ENCODE measurements at places on chromosomes 7 and 10.

- no peak for DNase-seq
These were observed 718 bp upstream of the UMAD1 start for GRCh38 chr7:7639847-7640220.

- no peak for DNase-seq
These were observed 290.9 kb upstream of the ZMIZ1 start for GRCh38 chr10:78777867-78778266.

- DNase-seq: no peak
These were observed 98.4 kb upstream of the SAMD8 start for GRCh38 chr10:75013007-75013406.

- DNase-seq: no peak
These were observed 23.1 kb downstream of the KCNH2 start for GRCh38 chr7:150954986-150955518.

DNA sequence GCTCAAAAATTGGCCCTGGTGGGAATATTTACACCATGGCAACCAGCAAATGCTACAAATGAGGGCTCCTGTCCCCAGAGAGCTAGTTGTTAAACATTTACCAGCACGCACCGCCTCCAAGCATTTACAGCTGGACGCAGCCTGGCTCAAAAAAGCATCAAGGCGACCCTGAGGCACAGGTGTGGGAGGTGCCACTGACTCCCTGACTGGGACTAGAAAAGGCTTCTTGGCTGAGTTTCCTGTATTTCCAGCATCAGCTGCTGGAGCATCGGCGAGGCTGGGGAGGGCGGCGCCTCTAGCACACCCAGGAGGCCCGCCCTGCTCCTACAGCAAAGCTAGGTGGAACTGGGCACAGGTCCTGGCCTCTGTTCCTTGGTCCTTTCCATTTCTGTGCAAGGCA, 43.5 kb upstream of the ZRANB1 start:
- DNase-seq: no peak

GRCh38 chr10:101453318-101453717, 99.4 kb downstream of the BTRC start:
- DNase-seq: no peak

GRCh38 chr7:142804728-142805207, 34.0 kb downstream of the PRSS2 start:
- no peak for DNase-seq

DNA sequence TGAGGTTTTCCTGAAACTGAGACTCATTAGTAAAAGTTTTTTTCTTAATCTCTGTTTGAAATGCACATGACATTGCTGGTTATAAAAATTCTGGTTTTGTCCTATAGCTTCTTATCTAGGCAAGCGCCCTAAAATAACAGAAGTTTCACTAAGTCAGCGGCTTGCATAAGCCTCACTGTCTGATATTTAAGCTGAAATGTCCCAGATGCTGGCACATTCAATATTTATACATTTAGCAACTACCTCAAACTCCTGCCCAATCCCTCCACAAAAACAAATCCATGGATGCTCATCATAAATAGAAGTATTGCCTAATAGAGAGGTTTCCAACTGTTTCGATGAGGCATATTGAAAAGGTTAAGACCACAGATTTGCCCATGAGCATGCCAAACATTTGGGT, 83.1 kb upstream of the EGR2 start:
- no peak for DNase-seq

- no peak for DNase-seq
These were observed 128.6 kb downstream of the RNF216 start for GRCh38 chr7:5652829-5653228.

DNA sequence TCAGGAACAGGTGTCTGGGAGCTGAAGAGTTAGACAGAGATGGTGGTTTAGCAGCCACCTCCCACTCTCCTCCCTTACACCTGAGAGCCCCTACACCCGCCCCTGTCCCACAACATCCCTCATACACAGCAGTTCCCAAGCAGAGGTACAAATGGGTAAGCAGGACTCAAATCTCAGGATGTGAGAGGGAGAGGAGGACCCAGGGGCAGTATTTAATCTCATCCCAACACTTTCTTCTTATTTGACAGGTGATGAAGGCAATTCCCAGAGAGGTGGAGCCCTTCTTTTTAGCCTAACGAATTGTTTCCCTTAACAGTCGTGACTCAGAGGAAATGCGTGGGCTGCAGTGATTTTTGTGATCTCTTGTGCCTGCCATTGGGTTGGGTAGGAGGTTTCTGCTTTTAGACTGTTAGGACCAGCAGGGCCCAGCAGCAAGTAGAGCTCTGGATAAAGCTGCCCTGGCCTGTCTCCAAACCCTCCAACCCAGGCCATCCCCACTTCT, 191.3 kb downstream of the HECW1 start:
- DNase-seq: no peak

GRCh38 chr10:19895500-19895899, 79.3 kb downstream of the PLXDC2 start:
- DNase-seq: no peak

DNA sequence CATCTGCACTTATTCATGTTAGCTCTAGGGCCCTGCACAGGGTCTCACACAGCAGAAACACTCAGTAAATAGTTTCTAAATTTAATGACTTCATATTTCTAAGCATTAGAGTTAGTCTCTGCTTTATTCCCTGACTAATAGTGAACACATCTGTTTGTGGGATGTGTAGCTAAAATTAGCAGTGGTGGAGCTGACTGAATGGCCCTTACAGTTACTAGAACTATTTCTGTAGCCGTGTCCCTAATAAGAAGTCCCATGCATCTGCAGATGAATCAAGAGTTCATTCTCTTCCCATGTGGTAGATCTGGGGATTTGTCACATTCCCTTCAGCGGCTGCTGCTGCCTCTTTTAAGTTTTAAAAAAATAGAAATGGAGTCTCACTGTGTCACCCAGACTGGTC, 11.7 kb downstream of the MAP3K8 start:
- no peak for DNase-seq

- DNase-seq: no peak
These were observed 25.1 kb downstream of the UPP1 start for GRCh38 chr7:48114115-48114514.

DNA sequence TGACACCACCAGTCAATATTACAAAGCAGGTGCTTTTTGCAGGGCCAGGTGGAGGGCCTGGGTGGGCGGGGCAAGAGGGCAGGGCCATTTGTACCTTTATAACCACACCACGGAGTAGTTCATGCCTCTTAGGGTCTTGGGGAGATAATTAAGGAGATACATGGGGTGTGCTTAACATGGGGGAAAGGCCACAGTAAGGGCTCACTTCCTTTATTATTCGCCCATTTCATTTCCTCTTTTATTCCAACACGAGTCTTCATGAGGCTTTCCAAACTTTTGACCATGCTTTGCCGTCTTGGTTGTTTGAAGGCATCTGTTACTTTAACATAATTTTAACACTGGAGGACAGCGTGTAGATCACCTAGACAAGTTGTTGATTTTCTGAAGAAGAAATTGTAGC, 33.3 kb upstream of the LYZL2 start:
- no peak for DNase-seq

GRCh38 chr7:154695836-154696235, 307.1 kb downstream of the PAXIP1 start:
- DNase-seq: no peak

DNA sequence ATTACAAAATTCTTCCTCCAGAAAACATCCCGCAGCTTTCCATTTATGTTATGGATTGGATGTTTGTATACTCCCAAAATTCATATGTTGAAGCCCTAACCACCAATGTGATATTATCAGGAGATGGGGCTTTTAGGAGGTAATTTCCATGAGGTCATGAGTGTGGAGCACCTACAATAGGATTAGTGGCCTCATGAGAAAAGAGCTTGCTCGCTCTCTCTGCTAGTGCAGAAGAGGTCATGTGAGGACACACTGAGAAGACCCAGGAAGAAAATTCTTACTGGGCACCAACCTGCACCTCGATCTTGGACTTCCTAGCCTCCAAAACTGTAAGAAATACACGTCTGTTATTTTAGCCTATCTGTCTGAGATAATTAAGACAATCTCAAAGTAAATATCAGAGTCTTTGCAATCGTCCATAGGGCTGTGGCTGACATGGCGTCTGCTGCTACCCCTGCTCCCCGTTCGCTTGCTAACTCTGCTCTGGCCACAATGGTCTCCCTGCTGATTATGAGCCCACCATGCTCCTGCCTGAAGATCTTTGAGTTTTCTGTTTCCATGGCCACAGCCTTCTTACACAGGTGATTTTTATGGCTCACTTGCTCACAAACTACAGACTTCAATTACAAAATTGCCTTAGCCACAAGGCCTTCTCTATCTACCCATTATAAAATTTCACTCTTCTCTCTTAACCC, 333.3 kb downstream of the CACNA2D1 start:
- DNase-seq: no peak

- DNase-seq: no peak
These were observed 8.9 kb downstream of the PIP4K2A start for GRCh38 chr10:22705527-22705926.
